ENCODE measurements at places on chromosomes 3 and 15.

GRCh38 chr3:153284282-153284938, 122.4 kb downstream of the RAP2B start:
- no peak for DNase-seq

GRCh38 chr3:129343643-129344360, 65.1 kb downstream of the HMCES start:
- DNase-seq, result peak; percentile 14

- no peak for DNase-seq
Measured at GRCh38 chr3:155598671-155599070, 146.2 kb downstream of the PLCH1 start.

DNA sequence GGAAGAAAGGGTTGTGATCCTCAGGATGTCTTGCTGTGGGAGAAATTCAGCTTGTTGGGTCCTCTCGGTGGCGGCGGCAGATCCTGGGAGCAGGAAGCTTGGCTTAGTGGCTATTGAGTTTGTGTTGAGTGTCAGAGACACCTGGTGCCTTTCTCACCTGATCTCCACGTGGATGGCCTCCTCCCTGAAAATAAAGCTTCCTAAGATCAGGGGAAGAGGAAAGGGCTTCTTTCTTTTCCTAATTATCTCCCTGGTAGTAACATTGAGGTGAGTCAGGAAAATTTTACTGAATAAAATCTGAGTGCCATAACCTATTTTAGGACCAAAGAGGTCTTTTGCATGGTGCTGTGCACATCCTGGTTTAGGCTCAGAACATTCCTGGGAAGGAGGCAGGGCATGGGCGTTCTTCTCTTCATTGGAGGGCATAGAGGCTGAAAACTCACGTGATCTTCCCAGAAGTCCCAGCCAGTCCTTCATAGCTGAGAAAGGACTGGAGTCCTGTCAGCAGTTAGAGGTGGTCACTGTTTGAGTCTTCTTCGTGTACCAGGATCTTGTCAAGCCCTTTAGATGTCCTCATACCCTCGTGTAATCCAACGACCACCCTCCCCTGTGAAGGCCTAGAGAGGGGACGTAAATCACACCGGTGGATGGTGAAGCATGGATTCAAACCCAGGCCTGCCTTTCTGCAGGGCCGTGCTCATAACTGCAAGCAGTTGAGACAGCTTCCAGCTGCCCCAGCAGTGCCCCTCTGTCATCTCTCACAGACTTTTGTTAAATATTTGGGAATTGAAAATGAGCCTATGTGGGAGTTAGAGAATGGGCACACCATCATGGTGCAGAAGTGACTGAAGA, 1.1 kb downstream of the CMTM8 start:
- no peak for DNase-seq

- no peak for DNase-seq
Measured at GRCh38 chr15:67717776-67718175, 107.5 kb upstream of the SKOR1 start.

GRCh38 chr3:97932387-97932801, 39.8 kb downstream of the RIOX2 start:
- DNase-seq, result no peak

DNA sequence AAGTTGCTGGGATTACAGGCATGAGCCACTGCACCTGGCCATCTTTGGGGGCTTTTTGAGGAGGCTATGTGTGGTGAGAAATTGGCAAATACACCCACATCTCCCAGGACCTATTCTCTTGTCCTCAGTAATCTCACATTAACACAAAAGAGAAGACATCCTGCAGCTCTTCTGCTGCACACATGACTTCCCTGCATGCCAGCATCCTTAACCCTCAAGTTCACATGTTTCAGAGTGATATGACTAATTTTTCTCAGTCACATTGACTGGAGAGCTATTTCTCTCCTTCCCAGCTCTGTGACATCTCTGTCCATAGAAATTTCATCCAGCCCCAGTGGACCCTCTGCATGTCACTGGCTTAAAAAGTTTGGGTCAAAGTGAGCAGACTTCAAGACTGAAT, 1.9 kb upstream of the SKIC8 start:
- DNase-seq, result no peak

DNA sequence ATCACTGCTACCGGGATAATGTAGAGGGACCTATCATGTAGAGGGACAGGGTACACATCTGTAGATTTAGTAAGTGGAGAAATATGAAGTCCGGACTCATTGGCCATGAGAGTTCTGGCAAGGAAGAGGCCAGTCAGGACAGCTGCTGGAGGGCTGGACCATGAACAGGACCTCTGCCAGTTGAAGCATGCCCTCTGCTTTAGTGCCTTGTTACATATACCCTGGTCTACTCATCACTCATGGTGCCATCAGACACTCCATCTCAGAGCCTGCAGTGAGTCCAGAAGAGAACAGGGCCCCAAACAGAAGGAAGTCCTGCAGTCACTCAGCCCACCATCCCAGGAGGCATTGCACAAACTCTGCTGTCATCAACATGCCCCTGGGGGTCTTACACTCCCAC, 54.7 kb upstream of the CA12 start:
- no peak for DNase-seq

DNA sequence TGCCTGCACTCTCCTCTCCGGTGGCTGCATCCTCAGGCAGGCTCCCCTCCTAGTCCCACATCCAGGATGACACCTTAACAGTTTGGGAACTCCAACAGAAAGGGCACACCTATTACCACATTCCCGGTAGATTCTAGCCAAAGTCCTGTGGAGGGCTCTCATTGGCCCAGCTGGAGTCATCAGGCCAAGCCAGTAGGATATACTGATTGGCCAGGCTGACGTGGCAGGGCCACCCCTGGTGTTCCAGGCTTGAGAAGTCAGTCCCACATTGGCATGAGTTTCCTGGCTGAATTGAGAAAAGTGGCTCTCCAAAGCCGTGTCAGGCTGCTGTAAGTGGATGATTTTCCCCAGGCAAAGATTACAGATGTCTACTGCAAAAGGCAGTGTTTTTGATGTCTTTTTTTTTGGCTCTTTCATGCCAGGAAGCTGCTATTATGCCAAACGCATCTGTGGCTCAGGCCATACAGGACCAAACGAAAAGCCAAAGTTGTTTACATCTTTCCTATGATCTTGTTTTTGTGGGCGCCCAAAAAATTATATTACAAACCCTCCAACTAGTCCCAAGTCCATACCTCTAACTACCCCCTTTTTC, 6.6 kb upstream of the BLM start:
- DNase-seq, result no peak

GRCh38 chr3:185342459-185343174, 20.3 kb upstream of the MAP3K13 start:
- no peak for DNase-seq

GRCh38 chr3:52842424-52842823, 7.6 kb upstream of the MUSTN1 start:
- no peak for DNase-seq

DNA sequence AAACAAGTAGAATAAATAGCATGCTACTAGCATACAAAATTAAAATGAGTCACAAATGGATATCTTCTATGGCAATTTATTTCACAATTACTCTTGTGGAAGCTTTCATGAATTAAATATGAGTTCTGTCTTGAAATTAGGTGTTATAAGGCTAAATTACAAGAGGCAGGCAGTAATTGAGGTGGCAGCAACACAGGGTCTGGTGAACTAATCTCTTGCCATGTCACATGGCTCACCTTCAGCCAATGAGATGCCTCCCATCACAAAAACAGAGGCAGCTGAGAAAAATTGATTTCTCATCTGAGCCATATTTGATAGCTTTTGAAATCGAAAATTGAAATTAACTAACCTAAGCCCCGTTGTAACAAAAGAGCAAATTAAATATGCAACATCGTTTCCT, 268.8 kb downstream of the NR2F2 start:
- no peak for DNase-seq

- DNase-seq, result no peak
Measured at GRCh38 chr15:87498560-87498959, 758.0 kb downstream of the NTRK3 start.

GRCh38 chr3:55955891-55956477, 468.9 kb upstream of the WNT5A start:
- DNase-seq, result no peak

DNA sequence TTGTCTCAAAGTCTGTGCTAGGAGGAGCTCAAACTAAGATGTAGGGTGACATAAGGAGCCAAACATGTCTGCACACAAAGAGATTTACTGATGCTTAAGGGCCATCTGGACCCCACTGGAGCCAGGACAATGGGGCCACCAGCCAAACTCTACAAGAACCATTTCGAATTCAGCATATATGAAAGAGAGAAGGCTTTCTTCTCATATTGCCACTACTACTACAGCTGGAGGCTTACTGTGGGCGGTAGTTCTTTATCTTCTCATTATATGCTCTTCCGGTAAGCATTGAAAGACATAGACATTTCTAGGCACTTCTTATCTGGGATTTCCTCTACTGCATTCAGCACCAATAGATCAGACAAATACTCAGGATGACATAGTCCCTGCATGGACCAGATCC, 404.4 kb upstream of the PROK2 start:
- DNase-seq, result no peak

GRCh38 chr3:48436477-48436787, 3.5 kb downstream of the CCDC51 start:
- DNase-seq, result no peak

- DNase-seq, result no peak
Measured at GRCh38 chr15:90916461-90916860, 13.4 kb downstream of the MAN2A2 start.

Data from activated CD4-positive, alpha-beta T cell treated with anti-CD3 and anti-CD28 coated beads, Interleukin-2, amount 50 U/mL, for 24 hours (primary cell).